ENCODE measurements at places on chromosomes 16 and 17.

DNA sequence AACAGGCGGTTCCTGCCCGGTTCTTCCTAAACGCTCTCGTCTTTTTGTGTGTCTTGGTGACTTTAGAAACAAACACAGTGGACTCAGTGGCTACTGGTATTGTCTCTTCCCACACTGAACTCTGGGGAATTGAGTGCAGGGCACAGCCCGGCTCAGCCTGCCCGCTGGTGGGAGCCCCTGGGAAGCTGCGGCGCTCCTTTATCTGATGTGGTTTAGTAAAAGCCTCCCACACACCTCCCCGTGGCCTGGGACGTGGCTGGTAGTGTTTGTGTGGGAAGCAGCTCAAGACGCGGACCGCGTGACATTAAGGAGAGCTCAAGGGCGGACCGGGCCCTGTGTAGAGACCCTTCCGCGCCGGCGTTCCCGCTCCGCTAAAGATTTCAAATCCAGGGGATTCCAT, 55.4 kb upstream of the PVALEF start:
- no peak for DNase-seq

- DNase-seq, result no peak
Observed at GRCh38 chr16:31006086-31006385, 4.4 kb downstream of the STX1B start.

- DNase-seq, result no peak
Observed at GRCh38 chr17:16040710-16041251, 41.2 kb downstream of the TTC19 start.

DNA sequence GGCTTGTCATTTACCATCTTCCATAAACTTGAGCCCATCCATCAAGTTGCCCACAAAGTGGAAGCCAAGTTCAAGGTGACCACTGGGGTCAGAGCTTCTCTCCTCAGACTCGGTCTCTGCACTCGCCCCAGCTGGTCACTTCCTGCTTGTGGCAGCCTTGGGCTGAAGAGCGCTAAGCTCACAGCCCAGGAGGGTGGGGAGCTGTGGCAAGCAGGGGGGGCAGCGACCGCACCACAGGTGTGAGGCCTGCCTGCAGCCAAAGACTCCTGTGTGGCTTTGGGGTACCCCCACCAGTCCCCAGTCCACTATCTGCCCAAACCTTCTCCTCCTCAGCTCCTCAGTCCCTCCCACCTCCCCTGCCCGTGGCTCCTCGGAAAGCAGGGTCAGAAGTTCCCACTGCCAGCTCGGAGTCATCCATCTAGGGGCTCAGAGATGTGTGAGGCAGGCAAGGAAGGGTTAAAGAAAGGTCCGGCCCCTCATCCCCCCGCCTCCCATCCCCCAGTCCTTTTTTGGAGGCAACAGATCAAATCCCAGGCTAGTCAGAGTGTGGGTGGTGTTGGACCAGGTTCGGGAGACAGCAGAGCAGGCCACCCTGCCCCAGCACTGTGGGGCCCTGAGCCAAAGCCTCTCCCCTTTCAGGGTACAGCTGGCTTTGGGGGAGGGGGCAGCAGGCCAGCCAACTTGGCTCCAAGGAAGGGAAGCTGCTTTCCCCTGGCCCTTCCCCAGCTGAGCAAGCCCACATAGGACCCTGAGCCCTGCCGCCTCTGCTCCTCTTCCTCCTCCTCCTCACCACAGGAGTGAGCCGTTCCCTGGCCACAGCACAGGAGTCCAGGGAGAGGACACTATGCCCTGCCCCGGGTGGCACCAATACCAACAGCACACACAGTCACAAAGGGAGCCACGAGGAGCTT, 3.2 kb downstream of the CSF3 start:
- DNase-seq, result no peak

GRCh38 chr16:526181-527014, 1.1 kb upstream of the CAPN15 start:
- DNase-seq, result no peak
